Effector memory CD4-positive, alpha-beta T cell (primary cell): ENCODE measurements at places on chromosomes 4 and X.

DNA sequence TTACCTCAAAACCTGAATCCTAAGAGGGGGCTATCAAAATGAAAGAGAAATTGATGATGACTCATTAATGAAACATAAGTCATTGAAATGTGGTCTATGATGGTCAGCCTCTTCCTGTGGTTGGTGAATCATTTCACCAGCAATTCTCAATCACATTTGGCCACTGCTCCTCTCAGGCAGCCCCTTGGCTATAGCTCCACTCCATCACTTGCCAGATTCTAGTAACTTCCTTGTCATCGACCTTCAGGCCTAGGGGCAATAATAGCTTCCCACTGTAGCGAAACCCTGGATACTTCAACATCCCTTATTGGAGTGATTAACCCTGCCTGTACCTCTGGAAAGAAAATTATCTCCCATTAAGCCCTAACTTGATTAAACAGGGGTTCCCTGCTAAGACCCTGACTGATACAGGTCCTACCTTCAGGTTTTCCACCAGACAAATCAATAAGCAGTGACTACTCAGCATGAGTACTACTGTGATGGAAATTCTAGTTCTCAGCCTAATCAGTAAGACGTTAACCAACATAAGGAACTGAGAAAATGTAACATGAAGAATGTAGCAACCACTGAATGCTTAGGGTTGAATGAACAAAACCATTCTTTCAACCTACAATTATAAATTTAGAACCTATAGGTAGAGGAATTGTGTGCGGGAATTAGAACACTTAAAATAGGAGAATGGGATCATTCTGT, 30.4 kb downstream of the ADH7 start:
- DNase-seq, result no peak

GRCh38 chrX:118773782-118774181, 46.4 kb downstream of the IL13RA1 start:
- no peak for DNase-seq

DNA sequence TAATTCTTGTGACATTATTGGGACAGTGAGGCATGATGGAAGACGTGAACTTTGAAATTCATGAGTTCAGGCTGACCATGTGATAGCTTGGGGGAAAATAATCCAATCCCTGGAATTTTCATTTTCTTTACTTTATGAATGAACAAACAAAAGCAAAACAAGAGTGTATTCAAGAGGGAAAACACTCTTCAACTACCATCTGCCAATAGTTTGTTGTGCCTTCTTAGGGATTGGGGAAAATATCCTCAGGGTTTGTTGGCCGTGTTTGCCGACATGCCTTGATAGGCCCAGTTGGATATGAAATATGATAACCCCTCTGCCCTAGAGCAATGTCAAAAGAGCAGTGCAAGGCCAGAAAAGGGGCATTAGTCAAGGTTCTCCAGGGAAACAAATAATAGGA, 80.8 kb upstream of the CLNK start:
- DNase-seq, result no peak

GRCh38 chr4:105113800-105114199, 32.9 kb upstream of the TET2 start:
- DNase-seq, result no peak

- DNase-seq, result no peak
Measured at GRCh38 chrX:72117636-72118210, 14.0 kb downstream of the RTL5 start.
